ENCODE measurements at places on chromosomes 4 and X. TPM values are rescaled to one million over a fixed set of nuclear protein-coding genes. Genes with fewer than 3 reads are reported as not detected.

- DNase-seq = no peak
Measured at GRCh38 chrX:142999199-142999701, 26.5 kb upstream of the SPANXN4 start.

DNA sequence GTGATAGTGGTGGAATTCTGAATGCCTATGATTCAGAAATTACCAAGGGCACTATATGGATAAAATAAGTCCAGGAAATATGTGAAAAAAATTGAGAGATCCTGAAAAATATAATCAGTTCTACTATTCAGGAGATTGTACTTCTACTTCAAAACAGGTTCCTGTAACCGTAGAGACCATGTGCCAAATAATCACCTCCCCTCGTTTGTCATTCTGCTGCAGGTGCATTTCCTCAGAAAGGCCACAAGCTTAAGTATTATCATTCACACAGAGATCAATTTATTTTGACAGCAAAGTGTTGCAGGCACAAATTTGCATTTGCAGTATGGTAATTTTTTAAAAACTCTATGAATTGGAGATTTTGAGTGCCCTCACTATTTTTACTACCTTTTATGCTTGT, 1000.0 kb downstream of the CCSER1 start:
- no peak for DNase-seq

GRCh38 chr4:155705664-155706063, 39.0 kb downstream of the GUCY1A1 start:
- no peak for DNase-seq

DNA sequence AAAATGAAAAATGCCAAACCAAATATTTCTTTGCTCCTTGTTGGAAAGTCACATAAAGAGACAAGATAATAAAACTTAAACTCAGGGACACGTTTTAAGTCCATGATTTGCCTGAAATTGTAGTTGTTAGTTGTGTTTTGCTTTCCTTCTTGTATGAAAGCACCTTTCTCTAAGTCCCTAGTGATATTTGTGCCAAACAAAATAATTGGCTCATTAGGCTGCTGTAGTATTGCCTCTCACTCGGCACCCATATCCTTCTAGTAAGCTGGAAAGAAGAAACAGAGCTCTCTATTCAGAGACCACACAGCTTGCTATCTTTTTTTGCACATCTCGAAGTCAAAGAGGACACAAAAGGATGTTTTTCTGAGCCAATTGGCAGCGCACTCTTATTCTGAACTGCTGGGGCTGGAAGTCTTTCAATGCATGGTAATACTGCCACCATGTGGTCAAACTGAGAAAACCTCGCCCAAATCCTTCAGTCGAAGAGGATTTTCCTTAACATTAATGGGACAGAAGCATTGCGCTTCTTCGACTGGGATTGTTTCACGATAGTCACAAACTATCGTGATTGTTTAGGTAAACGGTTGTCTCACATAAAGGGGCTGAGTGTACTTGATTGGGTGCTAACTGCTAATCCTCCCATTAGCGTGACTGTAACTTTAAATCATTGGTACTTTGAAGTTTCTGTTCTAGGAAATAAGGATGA, 571.9 kb upstream of the LCORL start:
- DNase-seq = peak; percentile 43

DNA sequence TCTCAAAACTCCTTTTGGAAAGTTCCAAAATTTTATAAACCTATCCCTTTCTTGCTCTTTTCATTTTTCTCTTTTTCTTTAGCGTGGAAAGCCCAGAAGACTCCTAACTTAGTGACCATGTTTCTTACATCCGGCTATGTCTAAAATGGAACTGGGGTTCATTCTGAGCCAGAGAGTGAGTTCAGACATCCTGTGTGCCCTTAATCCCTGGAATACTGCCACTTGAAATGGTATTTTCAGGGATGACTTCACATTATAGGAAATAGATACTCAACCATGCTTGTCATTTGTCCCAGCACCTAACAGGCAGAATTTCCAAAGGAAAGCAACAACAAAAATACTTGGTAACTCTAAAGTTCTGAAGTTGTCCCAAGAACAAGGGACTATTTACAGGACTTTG, 379.6 kb downstream of the ARHGAP24 start:
- no peak for DNase-seq

GRCh38 chrX:42496239-42496638, 281.7 kb downstream of the PPP1R2C start:
- no peak for DNase-seq

DNA sequence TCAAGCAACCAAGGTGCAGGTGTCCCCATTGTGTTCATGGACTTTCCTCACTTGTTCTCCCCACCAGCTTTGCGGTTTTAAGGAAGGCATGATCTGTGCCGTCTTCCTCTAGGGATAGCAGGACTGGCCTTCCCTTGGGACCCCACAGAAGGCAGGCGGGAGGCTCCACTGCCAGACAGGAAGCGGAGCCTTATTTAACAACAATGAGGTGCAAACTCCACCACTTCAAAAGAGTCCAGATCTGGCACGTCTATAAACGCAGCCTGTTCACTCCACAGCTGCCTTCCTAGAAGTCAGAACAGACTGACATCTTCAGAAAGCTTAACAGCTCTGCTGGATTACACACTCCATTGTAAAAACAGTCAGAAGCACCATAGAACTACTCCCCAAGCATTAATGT, 1.7 kb upstream of the GPR143 start:
- DNase-seq = no peak

DNA sequence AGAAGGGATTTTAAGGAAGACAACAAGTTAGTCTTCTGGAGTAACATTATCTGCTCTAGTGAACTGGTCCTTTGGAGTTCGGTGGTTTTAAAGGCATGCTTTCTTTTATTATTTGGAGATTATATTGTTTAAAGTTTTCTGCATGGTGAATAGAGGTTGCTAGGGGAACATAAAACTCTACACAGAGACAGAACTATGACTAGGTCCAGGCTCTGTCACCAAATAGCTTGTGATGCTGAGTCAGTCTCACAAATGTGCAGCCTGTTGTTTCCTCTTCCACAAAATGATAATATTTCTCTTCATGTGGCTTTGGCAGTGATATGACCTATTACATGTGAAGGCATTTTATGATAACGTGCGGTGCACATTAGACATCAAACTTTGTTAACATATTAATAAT, 132.6 kb downstream of the PACRGL start:
- DNase-seq = no peak

DNA sequence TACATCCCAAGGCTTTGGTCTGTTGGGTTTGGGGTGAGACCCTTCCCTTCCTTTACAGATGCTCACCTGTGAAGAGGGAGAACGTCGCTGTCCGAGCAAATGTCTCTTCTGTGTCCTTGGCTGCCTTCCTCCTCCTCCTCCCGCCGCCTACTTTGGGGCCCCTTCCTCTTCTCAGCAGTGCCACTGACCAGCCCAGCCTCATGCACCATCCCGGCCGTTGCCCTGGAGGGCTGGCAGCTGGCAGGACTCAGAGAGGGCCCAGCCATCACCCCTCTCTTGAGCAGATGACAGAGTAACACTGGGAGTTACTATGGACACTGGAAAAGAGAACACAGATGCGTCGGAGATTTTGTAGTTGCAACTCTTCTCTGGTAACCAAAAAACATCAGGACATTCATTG, 68.2 kb downstream of the TRMT44 start:
- no peak for DNase-seq

The VCX2 gene
- total RNA-seq = not detected

The XPNPEP2 gene
- 2.9 TPM for total RNA-seq

The MAGEA9B gene
- total RNA-seq = not detected

The SYN1 gene
- 1.5 TPM for total RNA-seq

The XG gene
- total RNA-seq = not detected

All from uterus (tissue), 4 donors.